A673 (cell line): ENCODE measurements at places on chromosomes 7 and 10.
A peak's percentile ranks its signal among the peaks of the same experiment; 100 is the strongest.

GRCh38 chr7:55486991-55487390 is 85.3 kb downstream of the VOPP1 start:
- DNase-seq = no peak

- DNase-seq = no peak
These were observed 22.6 kb upstream of the SIRT1 start for GRCh38 chr10:67861750-67862432.

GRCh38 chr7:47202146-47202783 is 379.6 kb downstream of the TNS3 start:
- no peak for DNase-seq

- DNase-seq = no peak
These were observed 82.2 kb upstream of the SEMA3E start for GRCh38 chr7:83731154-83731553.

- DNase-seq = peak; percentile 64
These were observed 31.3 kb downstream of the LAMB1 start for GRCh38 chr7:107971613-107972012.
